HL-60 (cell line): ENCODE measurements at places on chromosomes 5 and 9.

- no peak for DNase-seq
Observed at GRCh38 chr9:16867576-16868311, 2.7 kb downstream of the BNC2 start.

- no peak for DNase-seq
Observed at GRCh38 chr9:16727452-16728136, 142.9 kb downstream of the BNC2 start.

DNA sequence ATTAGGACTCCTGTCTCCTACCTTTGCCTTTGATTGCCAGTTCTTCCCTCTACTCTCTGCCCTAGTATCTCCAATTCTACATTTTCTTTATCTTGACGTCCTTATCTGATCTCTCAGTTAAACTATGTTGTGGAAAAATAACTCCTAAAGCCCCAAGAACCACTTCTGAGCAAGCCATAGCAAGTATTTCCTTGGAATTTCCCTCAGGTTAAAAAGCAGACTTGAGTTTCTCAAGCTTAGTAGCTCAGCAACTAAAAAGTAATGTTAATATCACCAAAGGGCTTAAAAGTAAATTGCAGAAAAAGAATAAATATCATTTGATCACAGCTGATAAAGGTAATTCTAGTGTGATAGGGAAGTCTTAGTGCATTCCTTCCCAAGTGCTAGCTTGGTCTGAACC lies 13.2 kb upstream of the HSPB3 start:
- no peak for DNase-seq

DNA sequence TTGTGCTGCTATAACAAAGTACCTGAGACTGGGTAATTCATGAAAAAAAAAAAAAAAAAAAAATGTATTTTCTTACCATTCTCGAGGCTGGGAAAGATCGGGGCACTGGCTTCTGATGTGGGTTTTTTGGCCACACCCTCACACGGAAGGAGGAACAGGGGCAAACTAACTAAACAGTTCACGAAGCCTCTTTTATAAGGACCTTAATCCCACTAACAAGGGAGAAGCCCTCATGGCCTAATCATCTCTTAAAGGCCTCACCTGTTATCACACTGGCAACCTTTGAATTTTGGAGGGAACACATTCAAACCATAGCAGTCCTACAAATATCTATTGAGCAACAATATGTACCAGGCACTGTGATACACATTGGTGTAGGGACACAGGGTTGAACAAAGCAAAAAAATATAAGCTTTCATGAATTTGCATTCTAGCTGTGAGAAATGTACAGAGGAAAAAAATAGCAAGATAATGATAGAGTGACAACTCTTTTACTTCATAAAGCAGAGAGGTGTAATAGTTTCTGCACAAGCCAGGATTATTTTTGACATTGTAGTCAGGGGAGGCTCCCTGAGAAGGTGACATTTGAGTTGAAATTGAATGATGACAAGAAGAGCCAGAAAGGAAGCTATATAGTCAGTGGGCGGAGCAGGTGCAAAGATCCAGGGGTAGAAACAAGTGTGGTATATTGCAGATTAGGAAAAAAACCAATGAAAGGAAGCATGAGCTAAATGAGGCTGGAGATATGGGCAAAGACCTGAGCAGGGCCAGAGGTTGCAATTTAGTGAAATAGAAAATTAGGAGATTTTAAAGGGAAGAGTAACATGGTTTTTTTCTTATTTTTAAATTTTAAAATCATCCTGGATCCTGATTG lies 68.1 kb upstream of the GRAMD2B start:
- no peak for DNase-seq
